Activated T-helper 1 cell treated with anti-CD3 and anti-CD28 coated beads, Interleukin-2, amount 50 U/mL, for 16 hours (primary cell): ENCODE measurements at places on chromosomes 5 and 9.
A peak's percentile ranks its signal among the peaks of the same experiment; 100 is the strongest.

GRCh38 chr5:80408484-80409366, 861 bp downstream of the ZFYVE16 start:
- no peak for DNase-seq

- no peak for DNase-seq
Measured at GRCh38 chr9:109948453-109948852, 168.5 kb downstream of the PALM2AKAP2 start.

- DNase-seq = no peak
Measured at GRCh38 chr5:65693121-65693520, 28.8 kb downstream of the SGTB start.

DNA sequence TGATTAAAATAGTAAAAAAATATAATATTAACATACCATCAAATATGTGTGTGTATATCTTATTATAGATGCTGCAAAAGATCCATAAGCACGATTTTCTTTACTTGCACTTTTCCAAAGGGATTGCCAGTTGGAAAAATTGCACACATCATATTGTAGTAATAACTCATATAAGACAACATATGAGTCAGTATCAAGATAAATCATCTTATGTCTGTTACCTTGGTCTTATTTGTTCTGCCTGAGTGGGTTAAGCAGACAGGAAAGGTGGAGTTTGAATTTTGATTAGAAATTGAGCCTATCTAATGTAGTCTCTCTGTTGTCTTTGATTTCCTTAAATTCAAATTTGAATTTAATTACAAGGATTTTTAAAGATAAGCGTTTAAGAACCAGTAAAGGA, 24.6 kb downstream of the LYSMD3 start:
- DNase-seq = no peak

GRCh38 chr5:150779397-150780186, 1.0 kb downstream of the SMIM3 start:
- no peak for DNase-seq

GRCh38 chr5:25090275-25090674, 445.5 kb upstream of the CDH10 start:
- no peak for DNase-seq

DNA sequence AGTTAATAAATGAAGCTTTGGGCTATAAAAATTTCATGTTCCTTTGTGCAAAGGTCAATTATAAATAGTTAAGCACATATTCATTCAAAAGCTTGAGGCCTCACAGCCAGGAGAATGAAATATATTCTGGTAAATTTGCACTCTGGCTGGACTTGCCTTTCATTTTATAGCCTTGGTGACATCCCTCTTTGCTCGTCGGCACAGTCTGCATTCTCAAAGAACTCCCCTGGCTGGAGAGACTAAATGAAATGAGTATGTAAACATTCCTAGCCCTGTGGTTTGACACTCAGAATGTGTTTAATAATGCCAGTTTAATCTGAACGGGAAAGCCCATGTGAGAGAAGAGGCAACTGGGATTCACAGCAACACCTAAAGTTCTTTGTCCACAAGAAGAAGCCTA, 285.6 kb downstream of the BRINP1 start:
- no peak for DNase-seq

DNA sequence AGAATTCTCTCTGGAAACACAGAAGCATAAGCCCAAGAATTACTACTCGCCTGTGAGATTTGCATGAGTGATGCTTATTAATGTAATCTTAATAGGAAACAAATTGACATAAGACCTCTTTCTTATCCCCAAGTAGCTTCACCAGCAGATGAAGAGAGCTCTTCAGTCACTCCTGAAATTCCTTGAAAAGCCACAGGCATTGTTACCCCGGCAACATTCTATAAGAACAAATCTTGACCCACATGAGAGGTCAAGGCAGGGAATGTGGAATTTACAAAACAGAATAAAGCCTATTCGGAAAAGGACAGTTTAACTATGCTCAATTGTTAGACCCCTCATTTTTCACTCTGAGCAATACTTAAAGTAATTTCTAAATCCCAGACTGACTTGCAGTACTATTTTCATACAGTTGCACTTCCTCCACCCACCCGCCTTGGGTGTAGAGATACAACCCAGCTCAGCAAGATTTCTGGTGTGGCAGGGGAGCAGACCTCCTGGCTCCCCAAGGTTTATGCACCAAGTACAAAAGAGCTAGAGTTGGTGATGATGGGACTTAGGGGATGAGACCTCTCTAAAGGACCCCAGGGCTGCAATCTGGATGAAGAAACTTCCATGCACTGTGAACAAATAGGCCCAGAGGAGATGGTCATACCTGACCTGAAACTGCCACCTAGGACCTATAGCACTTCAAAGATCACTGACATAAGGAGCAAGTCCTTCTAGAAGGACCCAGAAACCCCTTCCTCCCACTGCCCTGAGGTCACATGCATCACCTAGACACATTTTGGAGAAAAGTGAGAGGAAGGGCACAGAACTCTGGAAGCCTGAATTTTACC, 242.1 kb downstream of the ZNF608 start:
- no peak for DNase-seq

- no peak for DNase-seq
Measured at GRCh38 chr5:74969726-74970125, 82.6 kb downstream of the GCNT4 start.

- DNase-seq = no peak
Measured at GRCh38 chr5:149345892-149346222, 558 bp downstream of the GRPEL2 start.

GRCh38 chr9:112299514-112299913, 33.9 kb downstream of the PTBP3 start:
- no peak for DNase-seq

GRCh38 chr9:92432972-92433548, 8.8 kb upstream of the OMD start:
- DNase-seq = no peak

- no peak for DNase-seq
Measured at GRCh38 chr5:88673253-88674105, 209.5 kb downstream of the MEF2C start.

DNA sequence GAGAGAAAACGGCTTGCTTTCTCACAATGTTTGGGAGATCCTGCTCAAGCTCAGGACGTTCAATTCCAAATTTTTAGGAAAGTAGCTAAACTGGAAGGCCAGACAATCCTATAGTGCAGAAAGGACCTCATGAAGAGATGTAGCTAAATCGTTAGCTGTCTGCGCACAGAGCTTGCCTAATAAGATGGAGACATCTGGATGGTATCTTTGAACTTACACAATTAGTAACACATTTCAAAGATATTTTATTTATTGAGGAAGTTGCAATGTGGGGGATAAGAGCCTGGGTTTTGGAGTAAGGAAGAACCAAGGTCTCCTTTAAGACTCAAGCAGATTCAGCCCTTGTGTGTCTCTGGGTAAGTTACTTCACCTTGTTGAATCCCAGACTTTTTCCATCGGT, 28.6 kb upstream of the RAB14 start:
- no peak for DNase-seq

- DNase-seq = no peak
Measured at GRCh38 chr9:109805050-109805449, 25.1 kb downstream of the PALM2AKAP2 start.

DNA sequence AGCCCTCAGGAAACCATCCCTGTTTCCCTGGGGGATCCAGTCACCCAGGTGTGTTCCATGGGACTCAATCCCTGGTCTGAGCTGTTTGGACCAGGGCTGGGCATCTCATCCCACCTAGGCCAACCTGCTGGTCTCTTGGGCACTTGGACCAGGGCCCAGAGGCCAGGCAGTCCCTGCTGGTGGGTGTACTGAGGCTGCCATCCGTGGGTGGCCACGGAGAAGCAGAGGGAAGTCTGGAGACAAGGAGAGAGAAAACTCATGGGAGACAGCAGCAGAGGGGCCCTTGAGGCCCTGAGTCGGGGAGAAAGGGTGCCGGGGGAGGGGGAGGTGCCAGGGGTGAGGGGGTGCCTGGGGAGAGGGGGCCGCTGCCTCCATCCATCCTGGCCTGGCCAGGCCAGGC, 247.8 kb downstream of the PBX3 start:
- no peak for DNase-seq

DNA sequence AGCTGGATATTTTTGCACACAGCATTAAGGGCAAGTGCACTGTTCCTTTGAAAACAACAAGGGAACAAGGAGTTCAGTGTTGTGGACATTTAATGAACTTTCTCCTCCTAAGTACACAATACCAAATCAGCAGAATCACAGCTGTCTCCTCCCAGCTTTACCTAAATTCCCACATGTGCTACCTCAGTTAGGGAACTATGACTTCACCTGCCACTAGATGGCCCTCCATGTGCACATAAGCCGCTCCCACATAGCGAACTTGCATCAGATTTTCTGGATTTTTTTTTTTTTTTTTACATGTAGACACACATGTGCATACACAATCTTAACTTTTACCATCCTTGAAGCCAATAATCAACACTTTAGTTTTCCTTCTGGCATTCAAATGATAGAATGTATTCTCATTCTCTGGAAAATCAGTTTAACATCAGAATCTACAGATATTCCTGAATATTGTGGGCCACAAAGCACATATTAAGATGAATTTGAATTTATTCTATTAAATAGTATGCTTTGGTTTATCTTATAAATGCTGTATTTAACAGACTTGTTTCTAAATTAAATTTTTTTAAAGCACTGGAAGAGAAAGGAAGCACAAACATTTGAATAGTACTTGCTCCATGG, 123.6 kb downstream of the PALM2AKAP2 start:
- peak; percentile 19 for DNase-seq

GRCh38 chr5:138649775-138650174, 74.6 kb upstream of the HSPA9 start:
- DNase-seq = no peak

DNA sequence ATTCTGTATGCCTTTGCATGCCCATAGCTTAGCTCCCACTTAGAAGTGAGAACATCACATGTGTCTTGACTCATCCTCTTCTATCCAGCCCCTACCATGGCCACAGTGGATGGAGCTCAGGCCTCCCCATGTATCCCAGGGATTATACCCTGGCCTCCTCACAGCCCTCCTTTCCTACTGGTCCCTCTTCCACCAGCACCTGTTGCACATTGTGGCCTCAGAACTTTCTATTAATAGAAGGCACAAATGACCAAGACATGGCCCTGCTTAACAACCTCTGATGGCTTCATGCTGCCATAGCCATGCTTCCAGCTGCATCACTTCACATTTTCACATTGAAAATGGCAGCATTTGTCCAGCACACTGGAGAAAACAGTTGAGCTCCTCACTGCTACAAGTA, 315.4 kb downstream of the CDK5RAP2 start:
- DNase-seq = no peak

DNA sequence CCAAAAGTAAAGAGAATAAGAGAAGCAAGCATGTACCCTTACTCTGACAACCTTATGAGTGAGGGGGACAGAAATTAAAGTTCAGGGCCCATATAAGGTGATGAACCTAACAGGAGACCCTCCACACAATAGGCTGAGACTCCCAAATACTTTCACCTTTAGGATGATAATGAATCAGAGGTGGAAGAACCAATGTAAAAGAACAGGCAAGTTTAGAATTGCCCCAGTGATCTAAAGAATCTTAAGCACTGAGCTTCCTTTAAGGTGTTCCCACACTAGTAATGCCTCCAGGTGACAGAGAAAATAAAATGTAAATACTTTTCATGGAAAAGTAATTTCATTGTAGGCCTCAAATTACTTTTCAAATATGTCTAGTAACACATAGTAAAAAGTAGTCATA, 8.2 kb upstream of the FAM151B start:
- no peak for DNase-seq

DNA sequence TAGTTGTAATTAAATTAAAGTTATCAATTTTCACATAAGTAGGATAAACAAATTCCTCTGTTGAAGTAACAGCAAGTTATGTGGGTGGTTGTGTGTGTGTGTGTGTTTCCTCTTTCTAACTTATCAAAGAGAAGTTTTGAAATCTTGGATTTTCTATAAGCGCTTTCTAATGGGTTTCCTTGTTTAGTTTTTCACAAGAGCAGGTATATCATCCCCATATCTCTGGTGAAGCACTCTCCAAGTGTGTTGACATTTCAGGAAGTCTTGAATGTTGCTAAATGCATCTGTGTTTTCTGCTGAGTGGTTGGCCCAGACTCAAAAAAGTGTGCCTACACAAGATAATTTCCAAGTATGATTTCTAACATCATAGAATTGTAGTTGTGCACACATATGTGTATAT, 43.3 kb downstream of the PRDM6 start:
- DNase-seq = no peak

DNA sequence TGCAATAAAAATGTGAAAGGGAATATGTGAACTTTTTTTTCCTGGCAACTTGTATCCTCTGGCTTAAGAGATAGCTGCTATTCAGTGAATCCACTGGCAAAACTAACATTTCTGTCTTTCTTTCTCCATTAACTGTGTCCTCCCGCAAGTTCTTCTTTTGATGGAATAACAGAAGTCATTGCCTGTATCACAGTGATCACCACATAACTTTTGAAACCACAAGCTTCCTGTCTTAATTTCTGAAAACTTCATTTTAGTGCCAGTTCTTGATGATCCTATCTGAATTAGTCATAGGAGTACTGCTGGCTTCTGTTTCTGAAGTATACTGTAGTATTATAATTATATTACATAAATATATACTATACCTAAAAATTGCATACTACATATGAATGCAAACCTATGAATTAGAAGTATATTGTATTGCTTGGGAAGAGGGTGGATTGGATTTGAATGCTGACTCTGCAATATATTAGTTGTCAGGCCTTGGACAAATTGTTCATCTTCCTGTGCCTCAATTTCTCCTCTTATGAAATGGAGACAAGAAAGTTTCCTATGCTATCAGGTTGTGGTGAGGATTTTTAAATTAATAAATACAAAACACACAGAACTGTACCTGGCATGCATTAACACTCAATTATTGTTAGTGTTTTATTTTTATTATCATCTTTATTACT, 441.6 kb downstream of the CETN3 start:
- no peak for DNase-seq

DNA sequence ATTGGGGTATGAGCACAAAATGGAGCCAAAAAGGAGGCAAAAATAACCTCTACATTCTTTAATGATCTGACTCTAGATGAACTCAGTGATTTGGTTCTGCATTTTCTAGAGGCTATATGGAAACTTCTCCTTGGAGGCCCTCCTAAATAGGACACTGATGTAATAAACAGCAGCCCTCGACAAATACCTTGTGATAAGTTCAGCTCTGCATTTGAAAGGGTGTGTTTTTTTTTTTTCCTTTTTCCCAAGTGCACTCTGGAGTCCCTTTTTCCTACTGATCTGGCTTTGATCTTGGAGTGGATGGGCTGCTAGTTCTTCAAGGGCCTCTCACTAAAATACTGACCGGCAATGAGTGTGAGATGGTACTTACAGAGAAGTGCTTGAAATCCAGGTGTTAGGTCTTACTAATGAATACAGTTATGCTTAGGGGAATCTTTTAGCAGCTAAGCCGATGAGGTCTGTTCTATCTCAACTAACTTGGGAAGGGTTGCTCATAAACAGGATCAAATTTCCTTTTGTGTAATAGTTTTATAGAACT, 161.7 kb downstream of the MAST4 start:
- no peak for DNase-seq

- no peak for DNase-seq
Measured at GRCh38 chr5:127297348-127298035, 6.9 kb downstream of the MEGF10 start.

- no peak for DNase-seq
Measured at GRCh38 chr9:131485728-131486422, 16.8 kb upstream of the POMT1 start.
